Large intestine (tissue), 12 donors: ENCODE measurements at places on chromosomes 3 and 15.

- no peak for DNase-seq
Observed at GRCh38 chr3:152583963-152584362, 251.0 kb upstream of the P2RY1 start.

DNA sequence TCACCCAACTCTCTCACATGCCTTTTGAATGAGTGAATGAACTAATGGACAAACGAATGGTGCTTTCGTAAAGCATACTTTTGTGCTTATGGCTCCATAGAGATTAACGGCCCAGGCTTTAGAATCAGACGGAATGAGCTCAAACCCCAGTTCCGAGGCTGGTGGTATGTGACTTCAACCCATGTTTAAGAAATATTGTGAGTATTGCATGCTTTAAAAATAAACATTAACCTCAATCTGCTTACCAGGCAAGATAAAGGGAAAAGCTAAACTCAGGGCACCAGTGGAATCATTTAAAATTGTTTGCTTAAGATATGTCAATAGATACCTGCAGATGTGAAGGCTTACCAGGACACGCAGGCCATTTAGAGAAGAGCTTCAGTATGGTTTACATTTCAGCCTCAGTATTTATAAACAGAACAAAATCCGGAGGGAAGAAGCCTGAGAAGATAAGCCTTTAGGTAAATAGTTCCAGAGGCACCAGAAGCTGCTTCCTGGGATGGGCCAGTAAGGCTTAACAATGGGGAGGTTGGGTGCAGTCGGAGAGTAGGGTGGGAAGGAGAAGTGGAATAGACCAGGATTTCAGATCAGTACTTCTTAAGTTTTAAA lies 186.4 kb downstream of the ADAMTS9 start:
- no peak for DNase-seq

DNA sequence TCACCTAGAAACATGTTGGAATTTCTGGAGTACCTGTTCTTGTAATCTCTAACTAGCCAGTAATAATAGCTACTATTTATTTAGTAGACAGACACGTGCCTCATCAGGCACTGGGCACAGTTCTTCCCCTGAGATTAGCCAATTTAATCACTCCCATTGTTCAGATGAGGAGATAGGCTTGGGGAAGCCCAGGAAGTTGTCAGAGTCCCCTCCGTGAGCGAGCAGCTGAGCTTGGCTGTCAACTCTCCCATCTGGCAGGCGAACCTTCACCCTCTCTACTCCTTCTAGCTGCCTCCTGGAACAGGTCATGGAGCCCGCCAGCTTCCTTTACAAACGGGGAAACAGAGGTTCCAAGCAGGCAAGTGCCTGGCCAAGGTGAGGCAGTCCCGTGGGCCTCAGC lies 31.1 kb upstream of the FGD5 start:
- peak; percentile 36 for DNase-seq

- DNase-seq: no peak
Observed at GRCh38 chr3:184332370-184333090, 4.9 kb upstream of the FAM131A start.

- no peak for DNase-seq
Observed at GRCh38 chr3:120275618-120276017, 9.4 kb downstream of the GPR156 start.

DNA sequence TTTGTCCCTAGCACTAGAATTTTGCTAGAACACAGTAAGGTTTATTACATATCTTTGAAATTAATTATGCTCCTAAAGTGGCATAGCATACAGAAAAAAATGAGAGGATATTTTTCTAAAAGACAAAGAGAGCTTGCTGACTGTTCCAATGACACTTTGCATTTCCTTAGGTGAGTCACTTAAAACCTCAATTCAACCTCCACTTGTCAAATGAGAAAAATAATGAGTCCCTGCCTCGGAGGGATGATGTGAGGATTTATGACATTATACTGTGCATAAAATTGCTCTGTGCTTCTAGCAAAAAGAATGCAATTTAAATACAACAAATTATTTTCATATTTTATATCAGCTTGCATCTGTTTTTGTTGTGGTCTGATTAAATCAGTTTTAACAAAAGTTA lies 1417.0 kb upstream of the ALCAM start:
- no peak for DNase-seq

DNA sequence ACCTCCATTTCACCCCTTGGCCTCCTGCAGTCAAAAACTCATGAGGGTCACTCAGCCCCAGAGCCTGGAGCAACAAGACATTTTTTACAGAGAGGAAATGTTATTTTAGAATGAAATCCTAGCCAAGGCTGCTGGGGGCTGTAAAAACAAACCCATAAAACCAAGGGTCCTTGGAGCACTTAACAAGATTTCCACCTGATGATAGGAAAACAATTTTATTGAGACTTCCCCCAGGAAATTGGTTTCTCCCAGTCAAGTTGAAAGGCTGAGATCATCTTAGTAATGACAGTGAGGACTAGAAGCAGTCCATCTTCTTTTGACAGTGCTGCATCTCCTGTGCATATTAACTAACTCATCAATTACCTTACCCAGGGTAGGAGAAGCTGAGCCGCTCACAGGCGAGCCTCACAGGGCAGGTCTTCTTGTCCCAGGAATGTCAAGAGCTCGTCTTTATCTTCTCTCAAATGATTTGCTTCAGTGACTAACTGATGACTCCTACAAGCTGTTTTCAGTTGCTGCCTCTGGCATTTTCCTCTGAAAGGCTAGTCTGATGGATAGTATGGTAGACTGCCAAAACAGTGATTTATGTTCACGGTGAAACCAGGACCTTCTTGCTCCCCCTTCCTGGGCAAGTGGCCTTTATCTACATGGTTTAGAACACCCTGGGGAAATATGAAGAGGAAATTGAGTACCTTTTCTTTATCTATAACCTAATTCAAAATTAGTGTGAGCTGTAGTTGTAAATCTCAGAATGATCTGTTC lies 34.6 kb upstream of the AEN start:
- no peak for DNase-seq

DNA sequence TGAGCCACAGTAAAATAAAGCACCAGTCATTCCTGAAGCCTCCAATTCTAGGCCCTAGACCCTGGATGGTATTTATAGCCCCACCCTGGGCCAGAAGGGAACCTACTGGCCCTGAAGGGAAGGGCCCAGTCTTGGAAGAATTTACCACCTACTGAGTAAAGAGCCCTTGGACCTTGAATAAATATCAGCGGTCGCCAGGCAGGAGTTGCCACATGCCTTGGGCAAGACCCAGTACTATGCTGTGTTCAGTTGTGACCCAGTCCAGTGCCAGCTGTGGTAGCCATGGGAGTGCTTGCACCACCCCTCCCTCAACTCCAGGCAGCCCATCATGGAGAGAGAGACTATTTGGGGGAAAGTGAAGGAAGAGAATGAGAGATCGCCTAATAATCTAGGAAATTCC lies 27.0 kb downstream of the NCBP2 start:
- no peak for DNase-seq

- DNase-seq: no peak
Observed at GRCh38 chr3:134365766-134366065, 8.5 kb downstream of the AMOTL2 start.

DNA sequence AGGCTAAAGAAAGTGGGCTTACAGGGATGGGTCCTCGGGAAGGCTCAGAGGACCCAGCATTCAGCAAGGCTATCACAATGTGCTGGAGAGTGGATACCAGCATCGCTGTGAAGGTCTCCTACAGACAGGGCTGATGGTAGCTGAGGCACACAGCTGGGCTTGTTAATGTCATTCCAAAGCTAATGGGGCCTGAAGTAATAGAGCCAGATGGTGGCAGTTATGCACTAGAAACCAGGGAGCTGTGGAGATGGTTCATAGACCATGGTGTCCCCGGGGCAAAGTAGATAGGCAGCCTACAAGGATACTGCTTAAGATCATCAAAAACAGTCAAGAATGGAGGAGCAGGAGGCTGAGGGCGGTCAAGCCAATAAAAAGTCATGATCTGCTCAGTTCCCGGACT lies 24.8 kb upstream of the BOC start:
- DNase-seq: no peak

DNA sequence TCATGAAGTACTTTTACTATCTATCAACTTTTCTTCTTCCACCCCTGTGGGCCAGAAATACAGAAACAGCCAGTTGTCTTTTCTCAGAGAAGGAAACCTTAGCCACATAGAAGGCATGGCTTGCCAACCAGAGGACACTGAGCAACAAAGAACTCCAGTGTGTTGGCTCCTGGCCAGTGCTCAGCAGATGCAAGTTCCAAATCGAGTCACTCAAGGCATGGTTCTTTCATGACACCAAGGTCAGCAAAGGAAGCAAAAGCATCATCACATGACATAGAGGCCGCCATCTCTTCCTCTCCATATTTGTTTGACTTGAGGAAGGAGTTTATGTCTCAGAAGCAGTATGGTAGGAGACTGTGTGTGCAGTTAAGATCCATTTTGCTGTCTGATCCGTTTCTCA lies 92.2 kb downstream of the MYLK start:
- no peak for DNase-seq

GRCh38 chr15:67224889-67225288 lies 29.6 kb downstream of the AAGAB start:
- DNase-seq: no peak

- DNase-seq: peak; percentile 54
Observed at GRCh38 chr15:78050441-78050809, 27.1 kb downstream of the TBC1D2B start.

GRCh38 chr3:117141812-117142211 lies 432.2 kb downstream of the TUSC7 start:
- DNase-seq: no peak

GRCh38 chr15:91516866-91517265 lies 336.6 kb upstream of the SLCO3A1 start:
- DNase-seq: no peak

DNA sequence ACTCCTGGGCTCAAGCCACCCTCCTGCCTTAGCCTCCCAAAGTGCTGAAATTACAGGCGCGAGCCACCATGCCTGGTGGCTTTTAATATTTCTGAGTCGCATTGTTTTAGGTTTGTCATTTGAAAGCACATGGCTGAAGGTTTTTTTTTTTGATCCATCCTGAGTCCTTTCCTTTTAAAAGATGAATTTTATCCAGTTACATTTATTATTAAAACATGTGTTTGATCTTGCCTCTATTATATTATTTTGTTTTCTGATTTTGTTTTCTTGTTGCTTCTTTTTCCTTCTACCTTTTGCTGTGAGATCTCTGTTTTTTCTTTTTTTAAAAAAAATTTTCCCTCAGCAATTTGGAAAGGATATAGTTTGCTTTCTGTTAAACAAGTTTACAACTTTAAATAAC lies 76.4 kb downstream of the SCN5A start:
- DNase-seq: no peak

GRCh38 chr3:111392894-111393398 lies 149.1 kb upstream of the CD96 start:
- DNase-seq: no peak

- no peak for DNase-seq
Observed at GRCh38 chr3:39343760-39344159, 14.3 kb downstream of the CCR8 start.

GRCh38 chr15:66834881-66835878 lies 133.1 kb downstream of the SMAD6 start:
- no peak for DNase-seq

- no peak for DNase-seq
Observed at GRCh38 chr3:121681792-121682191, 21.1 kb upstream of the HCLS1 start.

DNA sequence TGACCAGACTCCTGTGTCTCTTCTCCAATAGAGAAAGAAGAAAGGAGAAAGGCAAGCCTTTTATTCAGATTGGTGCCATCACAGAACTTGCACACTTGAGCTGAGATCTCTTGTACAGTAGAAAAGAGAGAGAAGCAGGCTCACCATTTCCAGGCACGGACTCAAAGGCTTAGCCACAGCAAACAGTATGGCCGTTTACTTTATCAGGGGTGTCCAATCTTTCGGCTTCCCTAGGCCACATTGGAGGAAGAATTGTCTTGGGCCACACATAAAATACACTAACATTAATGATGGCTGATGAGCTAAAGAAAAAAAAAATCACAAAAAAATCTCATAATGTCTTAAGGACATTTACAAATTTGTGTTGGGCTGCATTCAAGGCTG lies 5.0 kb downstream of the IFT80 start:
- no peak for DNase-seq

DNA sequence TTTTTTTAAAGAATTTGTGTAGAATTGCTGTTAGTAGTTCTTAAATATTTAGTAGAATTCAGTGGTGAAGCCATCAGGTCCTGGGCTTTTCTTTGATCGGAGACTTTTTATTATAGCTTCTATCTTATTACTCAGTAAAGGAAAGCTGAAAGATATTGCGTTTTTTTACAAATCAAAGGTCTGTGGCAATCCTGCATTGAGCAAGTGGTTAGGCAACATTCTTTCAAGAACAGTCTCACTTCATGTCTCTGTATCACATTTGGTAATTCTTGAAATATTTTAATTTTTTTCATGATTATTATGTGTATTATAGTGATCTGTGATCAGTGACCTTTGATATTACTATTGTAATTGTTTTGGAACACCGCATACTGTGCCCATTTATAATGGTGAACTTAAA lies 140.8 kb downstream of the UNC13C start:
- no peak for DNase-seq

DNA sequence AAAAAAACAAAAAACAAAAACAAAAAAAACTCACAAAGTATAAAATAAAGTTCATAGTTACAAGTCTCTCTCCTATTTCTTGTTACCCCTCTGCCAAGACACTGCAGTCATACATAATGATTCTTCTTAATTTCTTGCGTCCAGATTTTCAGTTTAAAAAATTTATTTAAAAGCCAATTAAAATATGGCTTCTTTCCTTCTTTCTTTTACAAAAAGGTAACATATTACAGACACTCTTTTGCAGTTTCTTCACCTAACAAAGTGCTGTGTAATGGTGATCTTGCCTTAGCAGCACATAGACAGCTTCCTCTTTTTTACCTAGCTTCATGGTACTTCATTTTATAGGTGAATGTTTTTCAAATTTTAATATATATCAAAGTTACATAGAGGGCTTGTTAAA lies 136.1 kb upstream of the SGO1 start:
- DNase-seq: no peak

- no peak for DNase-seq
Observed at GRCh38 chr15:95287720-95288103, 1042.8 kb upstream of the NR2F2 start.

DNA sequence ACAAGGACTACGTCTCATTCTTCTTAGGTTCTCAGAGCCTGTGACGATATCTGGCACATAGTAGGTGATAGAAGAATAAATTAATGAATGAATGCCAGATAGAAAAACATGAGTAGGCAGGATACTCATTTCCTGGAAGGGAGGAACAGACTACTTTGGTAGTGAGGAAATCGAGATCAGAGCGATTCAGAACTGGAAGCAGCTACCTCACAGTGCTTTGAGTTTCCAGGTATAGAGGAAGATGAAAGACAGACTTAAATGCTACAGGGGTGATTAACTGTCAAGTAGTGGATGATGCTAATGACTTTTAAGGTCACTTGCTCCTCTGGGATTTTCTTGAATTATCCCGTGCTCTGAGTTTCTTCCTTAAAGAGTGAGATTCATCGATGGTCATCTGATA lies 951.5 kb upstream of the CFAP20DC start:
- no peak for DNase-seq
